Subcutaneous adipose tissue (tissue), 4 donors: ENCODE measurements at places on chromosomes 16 and 17. TPM values are rescaled to one million over a fixed set of nuclear protein-coding genes. Genes with fewer than 3 reads are reported as not detected.

Gene KRTAP4-6
- total RNA-seq, result not detected

Gene KRT12
- 1.2 TPM for total RNA-seq

Gene SPNS2
- 16.3 TPM for total RNA-seq

Gene KRTAP4-1
- total RNA-seq, result not detected

Gene SCARF1
- total RNA-seq, result 11.2 TPM

Gene PDILT
- not detected for total RNA-seq
